Suppressor macrophage treated with lipopolysaccharide for 4 hours (primary cell): ENCODE measurements at places on chromosomes 11 and 22.

DNA sequence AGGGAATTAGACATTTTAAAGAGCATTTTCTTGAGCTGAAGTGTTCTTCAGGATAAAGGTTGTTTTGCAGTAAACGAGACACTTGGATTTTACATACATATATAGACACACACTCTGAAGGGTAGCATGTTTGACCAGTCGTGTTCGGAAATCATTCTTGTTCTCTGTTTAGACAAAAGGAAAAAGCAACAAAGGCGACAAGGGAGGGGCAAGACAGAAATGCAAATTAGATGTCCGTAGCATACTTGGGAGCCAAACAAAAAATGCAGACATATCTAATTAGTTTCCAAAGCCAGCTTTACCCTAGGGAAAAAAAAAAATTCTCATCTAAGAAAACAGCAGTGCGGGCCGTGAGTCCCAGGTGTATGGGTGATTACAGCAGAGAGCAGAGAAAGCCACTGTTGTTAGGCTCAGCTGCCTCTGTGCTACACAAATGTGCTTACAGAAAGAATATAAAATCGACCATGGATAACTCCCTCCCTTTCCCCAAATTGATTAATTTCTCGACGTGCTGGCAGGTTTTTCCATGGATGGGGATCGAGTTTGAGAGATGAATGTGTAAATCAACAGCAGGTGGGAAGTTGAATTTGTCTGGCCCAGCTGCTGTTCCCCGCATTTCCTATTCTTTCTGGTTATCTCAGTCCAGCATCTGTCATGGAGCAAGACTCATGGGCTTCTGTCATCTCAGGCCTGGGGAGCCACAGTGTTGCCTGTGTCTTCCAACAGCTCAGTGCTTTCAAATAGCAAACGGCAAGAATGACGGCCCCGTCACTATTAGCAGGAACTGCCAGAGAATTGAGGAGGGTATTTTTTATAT lies 176.5 kb upstream of the TTC12 start:
- no peak for DNase-seq

DNA sequence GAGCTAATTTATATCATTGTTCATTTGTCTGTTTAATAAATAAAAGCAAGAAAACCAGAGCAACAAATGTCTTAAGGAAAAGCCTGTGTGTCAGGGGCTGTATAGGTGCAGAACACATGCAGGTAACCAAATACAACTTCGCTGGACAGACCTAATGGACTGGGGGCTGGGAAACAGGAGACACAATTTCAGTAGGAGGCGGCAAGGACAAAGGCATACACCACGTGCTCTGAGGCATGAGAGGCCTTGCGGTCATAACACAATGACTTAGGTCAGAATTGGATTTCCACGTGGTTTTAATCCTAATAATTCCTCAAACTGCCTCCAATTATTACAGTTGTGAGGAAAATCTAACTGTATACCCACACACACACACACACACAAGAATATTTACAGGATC lies 8.7 kb upstream of the GLB1L3 start:
- DNase-seq: no peak

DNA sequence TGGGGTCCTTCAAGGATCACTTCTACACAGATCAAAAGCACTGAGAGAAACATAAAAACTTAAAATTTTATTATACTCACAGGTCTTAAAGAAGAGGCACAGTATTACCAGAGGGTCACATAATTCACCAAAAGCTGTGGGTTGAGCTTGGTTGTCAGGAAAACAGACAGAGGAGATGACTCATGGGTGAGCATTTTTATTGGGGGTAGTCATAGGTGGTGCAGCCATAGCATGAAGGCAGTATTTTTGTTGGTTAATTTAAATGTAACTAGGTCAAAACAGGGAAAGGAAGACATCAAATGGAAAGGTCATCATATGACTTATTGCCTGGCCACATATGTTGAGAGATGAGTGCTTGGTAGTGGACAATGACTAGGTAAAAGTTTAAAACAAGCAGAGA lies 24.2 kb downstream of the OR5B17 start:
- no peak for DNase-seq

DNA sequence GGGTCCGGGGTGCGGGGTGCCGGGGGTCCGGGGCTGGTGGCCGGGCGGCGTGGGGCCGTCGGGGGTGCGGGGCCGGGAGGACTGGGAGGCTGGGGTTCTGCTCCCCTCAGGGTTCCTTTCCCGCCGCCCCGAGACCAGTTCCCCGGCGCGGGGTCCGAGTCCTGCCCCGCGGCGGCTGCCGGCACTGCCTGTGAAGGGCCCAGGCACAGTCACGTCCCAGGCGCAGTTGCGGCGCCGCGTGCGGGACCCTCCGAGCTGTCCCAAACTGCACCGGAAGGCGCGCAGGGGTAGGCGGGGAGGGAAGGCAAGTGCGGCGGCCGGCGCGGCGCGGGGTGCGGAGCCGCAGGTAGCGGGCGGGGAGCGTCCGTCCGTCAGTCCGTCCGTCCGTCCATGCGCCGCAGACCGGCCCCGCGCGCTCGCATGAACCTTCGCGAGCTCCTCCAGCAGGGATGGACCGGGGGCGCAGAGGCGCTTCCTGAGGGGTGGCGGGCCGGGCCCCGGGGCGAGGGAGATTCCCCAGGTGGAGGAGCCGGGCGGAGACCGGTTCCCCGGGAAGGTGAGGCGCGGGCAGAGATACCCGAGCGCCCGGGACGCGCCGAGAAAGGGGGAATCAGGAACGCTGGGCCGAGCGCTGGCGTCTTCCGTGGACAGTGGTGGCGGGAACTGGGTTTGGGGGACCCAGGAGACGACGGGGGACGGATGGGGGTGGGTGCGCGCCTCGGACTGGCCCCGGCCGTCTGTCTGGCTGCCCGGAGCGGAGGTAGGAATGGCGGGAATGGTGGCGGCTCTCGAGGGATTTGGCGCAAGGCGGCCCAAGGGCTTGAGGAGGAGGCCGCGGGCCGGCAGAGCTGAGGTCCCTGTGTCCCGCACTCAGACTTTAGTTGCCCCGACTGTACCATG lies 3.1 kb upstream of the ADORA2A start:
- DNase-seq: peak; percentile 46

GRCh38 chr11:76640501-76640900 lies 30.0 kb downstream of the LRRC32 start:
- DNase-seq: no peak

DNA sequence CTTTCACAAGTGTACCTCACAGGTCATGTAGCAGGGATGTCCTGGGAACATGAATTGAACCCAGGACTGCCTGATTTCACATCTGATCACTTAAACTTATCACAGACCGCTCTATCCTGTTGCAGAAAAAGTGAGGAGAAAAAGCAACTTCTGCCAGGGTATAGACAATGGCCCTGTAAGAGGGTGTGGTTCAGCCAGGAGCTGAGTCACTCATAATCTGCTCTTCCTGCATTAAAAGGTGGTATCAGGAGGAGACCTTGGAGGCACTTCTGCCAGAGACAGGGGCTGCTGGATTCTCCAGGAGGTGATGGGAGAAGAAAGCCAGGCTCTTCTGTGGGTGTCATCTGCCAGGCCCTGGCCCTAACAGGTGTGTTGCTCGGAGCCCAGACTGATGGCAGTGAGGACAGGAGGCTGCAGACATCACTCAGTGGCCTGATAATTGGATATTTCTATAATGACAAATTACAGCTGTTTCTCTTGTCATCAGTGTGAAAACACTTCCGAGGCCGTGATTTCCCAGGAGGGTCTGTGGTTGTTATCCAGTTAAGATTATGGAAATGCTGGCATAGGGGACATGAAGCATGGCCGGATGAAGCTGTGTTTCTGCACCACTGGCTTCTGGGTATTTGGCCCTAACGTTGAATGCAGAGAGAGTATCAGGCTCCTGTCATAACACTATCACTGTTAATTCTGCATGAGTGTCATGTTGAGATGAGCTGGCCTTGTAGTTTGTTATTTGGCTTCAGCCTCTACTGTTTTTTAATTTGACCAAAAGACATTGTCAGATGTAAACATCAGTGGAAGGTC lies 125.1 kb upstream of the ZBED5 start:
- DNase-seq: no peak

DNA sequence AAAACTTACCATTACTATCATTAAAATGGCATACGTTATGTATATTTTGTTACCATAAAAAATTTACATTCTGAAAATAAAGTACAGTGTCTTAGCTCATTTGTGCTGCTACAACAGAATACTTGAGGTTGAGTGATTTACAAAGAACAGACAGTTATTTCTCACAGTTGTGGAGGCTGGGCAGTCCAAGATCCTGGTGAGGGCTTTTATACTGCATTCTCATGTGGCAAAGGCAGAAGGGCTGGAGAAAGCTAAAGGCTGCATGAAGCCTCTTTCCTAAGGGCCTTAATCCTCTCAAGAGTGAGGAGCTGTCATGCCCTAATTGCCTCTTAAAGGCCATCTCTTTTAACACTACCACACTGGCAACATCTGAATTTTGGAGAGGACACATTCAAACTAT lies 13.3 kb downstream of the GGTLC2 start:
- DNase-seq: no peak

GRCh38 chr11:9528136-9528501 lies 45.4 kb upstream of the WEE1 start:
- DNase-seq: no peak

GRCh38 chr11:10892250-10892649 lies 34.4 kb upstream of the ZBED5 start:
- peak; percentile 55 for DNase-seq

GRCh38 chr11:26626346-26626745 lies 54.3 kb upstream of the MUC15 start:
- DNase-seq: no peak

DNA sequence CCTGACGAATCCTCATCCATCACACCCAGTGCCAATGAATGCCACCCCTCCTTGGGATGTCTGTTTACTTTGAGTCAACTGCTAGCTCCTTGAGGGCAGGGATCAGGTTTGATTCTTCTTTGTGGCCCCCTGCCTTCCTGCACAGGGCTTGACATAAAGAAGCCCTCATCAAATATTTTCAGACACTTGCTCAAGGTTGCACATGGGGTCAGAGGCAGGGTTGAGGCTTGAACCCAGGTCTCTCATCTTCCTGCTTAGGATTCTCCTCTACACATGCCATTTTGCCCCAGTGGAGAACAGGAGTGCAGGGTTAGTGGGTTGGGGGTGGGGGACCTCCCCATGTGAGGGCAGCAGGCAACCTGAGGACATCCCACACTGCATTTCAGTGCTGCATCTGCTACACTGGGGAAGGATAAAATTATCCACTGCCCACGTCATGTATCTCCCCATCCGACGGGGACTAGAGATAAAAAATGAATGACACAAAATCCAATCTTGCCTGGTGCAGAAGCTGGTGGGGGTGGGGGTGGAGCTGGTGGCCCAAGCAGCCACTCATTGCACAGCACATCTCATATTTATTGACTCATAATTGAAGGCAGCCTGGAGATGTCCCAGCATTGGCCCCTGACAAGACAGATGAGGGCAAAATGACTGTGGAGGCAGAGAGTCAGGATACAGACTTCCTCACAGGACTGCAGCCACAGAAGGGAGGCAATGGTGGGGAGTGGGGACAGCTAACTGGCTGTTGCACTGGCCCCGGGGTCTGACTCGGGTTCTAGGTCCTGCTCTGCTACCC lies 41.3 kb downstream of the NEU3 start:
- DNase-seq: peak; percentile 28

DNA sequence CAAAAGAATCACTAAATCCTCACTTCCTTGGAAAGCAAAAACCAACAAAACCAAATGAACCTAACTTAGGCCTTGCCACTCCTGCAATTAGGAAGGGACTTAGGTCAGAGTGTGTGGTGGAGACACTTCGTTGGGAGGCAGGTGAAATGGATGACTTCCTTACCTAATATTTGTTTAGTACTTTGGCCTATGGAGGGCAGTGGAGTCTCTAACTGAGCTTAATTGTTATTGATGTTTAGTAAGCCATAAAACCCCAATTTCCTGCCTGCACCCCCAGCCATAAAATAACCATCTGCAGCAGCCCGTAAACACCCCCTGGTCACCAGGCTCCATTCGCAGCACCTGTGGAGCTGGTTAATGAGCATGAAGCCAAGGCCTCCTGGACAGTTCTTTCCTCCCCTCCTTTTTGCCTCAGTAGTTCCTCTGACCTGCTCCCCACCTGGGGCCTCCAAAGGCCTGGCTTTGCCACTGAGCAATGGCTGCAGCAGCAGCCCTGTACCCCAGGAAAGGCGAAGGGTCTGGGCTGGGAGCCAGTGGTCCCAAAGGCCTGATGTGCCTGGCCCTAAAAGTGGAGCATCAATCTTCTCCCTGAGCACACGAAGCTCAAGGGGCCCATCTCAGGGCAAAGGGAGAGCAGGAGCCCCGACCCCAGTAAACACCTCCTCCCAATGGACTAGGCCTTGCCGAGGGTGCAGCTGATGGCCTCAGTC lies 15.6 kb upstream of the SYT13 start:
- no peak for DNase-seq

- no peak for DNase-seq
These were observed 919.1 kb downstream of the TBC1D22A start for GRCh38 chr22:47681411-47682165.

DNA sequence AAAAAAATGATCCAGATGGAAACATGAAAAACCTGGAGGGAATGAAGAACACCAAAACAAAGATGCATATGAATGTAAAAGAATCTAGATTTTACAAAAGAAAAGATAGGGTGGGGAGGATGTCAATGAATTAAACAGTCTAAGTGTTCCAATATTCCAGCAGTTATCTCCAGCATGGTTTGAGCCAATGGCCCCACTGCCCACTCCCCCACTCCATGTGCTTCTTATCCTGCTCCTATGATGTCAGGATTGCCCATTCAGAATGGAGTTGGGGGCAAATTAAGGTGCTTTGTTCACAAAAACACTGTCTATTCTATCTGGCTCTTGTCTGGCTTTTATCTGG lies 1.2 kb upstream of the OR52K1 start:
- DNase-seq: no peak

- DNase-seq: peak; percentile 95
These were observed at the start of gene TRIM22 for GRCh38 chr11:5689551-5689983. TSS of gene TRIM22 (plus strand) at chr11:5689790. CDS start at chr11:5696233, 6,443 bp downstream.
